ENCODE measurements at places on chromosomes 1 and 21.
A peak's percentile ranks its signal among the peaks of the same experiment; 100 is the strongest.

DNA sequence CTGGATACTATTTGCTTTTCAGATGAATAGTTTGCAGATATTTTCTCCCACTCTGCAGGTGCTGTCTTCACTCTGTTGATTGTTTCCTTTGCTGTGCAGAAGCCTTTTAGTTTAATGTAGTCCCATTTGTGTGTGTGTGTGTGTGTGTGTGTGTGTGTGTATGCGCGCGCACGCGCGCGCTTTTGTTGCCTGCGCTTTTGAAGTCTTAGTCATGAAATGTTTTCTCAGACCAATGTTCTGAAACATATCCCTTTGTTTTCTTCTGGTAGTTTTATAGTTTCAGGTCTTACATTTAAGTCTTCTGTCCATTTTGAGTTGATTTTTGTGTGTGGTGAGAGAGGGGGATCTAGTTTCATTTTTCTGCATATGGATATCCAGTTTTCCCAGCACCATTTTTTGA lies 63.5 kb downstream of the XPR1 start:
- no peak for DNase-seq

DNA sequence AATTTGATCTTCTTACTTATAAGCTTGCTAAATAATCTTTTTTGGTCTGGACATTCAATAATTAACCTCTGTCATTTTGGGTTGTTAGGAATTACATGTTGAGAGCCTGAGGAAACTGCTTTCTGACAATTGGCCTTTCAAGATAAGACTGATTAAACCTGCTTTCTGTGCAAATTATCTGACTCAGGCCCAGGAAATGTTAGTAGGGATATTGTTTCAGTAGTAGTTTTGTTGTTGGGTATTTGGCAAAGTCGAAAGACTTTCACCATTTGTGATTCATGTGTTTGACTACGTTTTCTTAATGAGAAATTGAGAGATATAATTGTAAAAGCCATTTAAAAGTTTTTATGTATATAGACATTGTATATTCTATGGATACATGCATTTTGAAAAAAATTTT lies 81.1 kb upstream of the GPR88 start:
- no peak for DNase-seq

- no peak for DNase-seq
Observed at GRCh38 chr1:24998563-24999245, 68.6 kb upstream of the RUNX3 start.

DNA sequence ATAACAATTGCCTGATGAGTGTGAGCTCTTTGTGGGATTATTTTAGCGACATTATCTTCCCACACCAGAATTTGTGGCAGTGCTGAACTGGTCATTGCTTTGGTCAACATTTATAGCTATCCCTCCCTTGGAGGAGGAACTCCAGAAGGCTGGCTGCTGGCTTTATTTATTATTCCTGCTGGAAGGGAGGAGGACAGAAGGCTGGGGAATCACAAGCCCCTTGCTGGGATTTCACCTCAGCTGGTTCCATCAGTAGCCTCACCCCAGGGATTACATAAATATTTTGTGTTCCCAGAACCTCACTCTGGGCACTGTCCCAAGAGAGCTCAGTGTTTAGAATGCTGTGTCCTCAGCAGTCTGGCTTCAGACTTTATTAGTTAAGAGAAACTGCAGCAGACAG lies 102.8 kb upstream of the C1orf21 start:
- no peak for DNase-seq

- no peak for DNase-seq
Observed at GRCh38 chr1:43505077-43505780, 25.5 kb upstream of the PTPRF start.

DNA sequence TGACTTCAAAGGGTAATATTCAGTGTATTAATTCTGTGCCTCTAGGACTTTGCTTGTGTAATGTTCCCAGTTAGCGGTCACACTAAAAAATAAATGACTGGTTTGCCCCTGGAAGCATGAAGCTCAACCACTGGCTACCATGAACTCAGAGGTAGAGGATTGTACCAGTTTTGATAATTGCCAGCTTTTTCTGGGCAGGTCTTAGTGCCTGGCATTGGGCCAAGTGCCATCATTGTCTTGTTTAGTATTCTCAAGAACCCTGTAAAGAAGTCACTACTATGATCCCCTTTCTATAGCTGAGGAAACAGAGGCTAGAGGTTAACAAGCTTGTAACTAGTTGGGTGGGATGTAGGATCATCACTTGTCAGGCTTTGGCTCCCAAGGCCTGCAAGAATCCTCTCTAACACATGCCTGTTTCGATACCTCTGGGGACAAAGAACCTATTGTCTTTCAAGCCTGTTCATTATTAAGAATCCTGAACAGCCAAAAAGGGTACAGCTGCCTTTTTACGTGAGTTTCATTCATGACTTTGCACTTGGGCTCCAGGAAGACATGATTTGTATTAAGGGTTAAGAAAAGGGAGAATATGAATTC lies 121.9 kb upstream of the JUN start:
- DNase-seq = no peak

GRCh38 chr1:192506741-192507155 lies 68.8 kb upstream of the RGS1 start:
- peak; percentile 23 for DNase-seq

- no peak for DNase-seq
Observed at GRCh38 chr1:28981210-28981609, 66.8 kb downstream of the EPB41 start.

GRCh38 chr21:38439426-38439825 lies 58.9 kb downstream of the ERG start:
- no peak for DNase-seq

DNA sequence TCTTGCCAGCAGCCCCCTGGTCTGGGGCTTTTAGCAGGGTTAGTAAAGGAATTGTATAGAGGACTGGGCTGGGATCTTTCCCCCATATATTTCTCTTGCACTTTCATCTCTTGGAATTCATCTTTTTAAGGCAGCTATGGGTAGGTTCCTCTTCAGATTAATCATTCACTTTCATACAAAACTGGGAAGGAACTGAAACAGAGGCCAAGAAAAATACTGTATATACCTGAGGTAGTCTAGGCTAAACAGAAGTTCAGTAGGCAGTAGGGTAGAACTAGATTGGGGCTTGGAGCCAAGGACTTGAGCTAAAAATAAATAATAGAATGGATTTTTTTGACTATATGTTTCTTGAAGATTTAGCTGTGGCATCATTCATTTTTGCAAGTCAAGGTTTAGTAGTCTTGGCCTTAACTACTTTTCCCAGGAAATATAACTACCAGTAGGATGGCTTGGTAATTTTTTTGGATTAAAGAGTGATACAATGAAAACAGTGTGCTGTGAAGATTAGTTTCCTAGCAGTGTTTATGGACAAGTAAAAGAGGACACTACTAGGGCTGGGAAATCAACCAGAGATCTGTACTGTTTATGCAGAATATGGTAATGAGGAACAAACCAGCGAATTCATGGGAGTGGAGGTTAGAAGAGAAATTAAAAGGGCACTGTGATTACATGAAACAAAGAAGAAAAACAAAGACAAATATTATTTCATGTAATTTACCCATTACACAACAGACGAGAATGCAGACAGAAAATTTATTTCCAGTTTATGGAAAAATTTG lies 50.9 kb upstream of the PTGS2 start:
- DNase-seq = no peak

- no peak for DNase-seq
Observed at GRCh38 chr21:26280775-26281174, 110.2 kb upstream of the APP start.

DNA sequence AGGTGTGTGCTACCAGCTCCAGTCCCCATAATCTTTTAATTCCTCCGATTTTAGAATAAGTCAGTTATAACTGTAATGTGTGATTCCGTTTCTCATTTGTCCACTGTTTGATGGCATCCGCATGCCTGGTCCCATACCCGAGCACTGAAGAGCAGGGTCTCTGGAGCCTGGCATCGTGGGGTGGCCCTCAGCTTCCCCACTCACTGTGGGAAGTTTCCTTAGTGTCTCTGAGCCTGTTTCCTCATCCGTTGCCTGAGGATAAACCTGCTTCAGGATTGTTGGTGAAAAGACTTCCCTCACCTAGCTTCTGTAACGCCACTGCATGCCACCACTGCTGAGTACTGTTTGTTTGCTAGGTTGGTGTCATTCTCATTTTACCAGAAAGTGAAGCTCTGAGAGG lies 19.5 kb downstream of the PARK7 start:
- DNase-seq = no peak

GRCh38 chr21:37866027-37866426 lies 50.2 kb downstream of the KCNJ6 start:
- DNase-seq = no peak

DNA sequence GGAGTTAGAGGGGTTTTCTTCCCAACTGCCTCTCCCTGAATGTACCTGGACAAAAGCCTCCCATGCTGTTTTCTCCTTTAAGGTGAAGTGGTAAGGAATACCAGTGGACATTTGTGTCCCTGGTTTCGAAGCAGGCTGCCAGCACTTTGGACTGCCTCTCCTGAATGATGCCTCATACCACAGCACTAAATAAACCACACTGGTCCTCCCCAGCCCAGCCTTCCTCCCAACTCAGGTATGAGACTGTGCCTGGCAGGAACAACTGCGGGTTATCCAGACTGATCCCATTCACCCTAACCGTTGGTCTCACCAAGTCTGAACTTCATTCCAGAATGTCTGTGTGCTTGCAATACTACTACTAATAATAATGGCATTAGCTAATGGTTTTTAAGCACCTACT lies 9.3 kb downstream of the COQ8A start:
- no peak for DNase-seq

- DNase-seq = no peak
Observed at GRCh38 chr1:191888996-191889622, 269.2 kb upstream of the RGS18 start.

GRCh38 chr1:168455764-168456163 lies 88.0 kb downstream of the XCL2 start:
- DNase-seq = no peak

Data from activated CD4-positive, alpha-beta memory T cell treated with anti-CD3 and anti-CD28 coated beads for 36 hours (primary cell).